ENCODE measurements at places on chromosomes 3 and 15.

DNA sequence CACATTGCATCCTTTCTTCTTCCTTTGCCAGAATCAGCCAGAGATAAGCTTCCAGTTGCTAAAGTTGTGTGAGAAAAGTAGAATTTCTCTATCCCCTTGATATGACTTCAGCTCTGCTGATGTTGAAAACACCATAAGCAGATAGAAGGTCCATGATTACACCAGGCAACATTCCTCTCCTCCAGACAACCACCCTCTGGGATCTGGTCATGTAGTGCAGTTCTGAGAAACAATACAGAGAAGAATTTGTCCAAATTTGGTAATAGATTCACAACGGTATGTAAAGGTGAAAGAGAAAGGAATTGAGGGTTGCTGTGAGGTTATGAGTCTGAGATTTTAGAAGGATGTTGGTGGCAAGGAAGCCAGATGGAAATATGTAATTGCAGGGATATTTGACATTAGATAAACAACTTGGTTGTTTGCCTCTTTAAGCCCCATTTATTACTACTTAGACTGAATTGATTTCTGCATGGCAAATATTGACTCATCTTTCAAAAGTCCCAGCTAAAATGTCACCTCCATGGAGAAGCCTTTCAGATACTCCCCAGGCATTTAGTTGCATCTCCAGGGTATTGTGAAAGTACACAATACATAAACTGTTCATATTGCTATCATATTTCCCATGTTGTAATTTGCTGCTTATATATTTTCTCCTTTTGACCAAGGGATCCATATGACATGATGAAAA is 134.9 kb downstream of the GAP43 start:
- DNase-seq = no peak

GRCh38 chr3:148698190-148698810 is 597 bp downstream of the AGTR1 start:
- no peak for DNase-seq

- DNase-seq = no peak
Observed at GRCh38 chr3:123158899-123159390, 42.8 kb upstream of the SEC22A start.

GRCh38 chr3:52769786-52770455 is 819 bp downstream of the NEK4 start:
- no peak for DNase-seq

GRCh38 chr3:25621087-25621486 is 43.6 kb downstream of the TOP2B start:
- no peak for DNase-seq

Measured in IMR-90 (cell line).